ENCODE measurements at places on chromosomes 5 and 9. TPM values are rescaled to one million over a fixed set of nuclear protein-coding genes. Genes with fewer than 3 reads are reported as not detected.

PCDHA9 gene
- 0.29 TPM for total RNA-seq

RCL1 gene
- 15.6 TPM for total RNA-seq

PCDHAC2 gene
- 0.36 TPM for total RNA-seq

HRCT1 gene
- 1.8 TPM for total RNA-seq

PTGES gene
- 70.9 TPM for total RNA-seq

DNA sequence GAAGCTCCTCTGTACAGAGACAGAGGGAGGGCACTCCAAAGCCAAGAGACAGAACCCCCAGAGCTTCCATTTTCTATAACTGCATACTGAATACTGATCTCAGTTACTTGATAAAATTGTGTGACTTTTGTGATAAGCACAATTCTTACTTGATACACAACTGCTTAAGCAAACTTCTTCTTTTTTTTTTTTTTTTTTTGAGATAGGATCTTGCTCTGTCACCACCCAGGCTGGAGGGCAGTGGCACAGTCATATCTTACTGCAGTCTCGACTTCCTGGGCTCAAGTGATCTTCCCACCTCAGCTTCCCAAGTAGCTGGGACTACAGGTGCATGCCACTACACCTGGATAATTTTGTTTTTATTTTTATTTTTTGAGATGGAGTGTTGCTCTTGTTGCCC is 252.1 kb upstream of the ZNF608 start:
- DNase-seq, result no peak

DNA sequence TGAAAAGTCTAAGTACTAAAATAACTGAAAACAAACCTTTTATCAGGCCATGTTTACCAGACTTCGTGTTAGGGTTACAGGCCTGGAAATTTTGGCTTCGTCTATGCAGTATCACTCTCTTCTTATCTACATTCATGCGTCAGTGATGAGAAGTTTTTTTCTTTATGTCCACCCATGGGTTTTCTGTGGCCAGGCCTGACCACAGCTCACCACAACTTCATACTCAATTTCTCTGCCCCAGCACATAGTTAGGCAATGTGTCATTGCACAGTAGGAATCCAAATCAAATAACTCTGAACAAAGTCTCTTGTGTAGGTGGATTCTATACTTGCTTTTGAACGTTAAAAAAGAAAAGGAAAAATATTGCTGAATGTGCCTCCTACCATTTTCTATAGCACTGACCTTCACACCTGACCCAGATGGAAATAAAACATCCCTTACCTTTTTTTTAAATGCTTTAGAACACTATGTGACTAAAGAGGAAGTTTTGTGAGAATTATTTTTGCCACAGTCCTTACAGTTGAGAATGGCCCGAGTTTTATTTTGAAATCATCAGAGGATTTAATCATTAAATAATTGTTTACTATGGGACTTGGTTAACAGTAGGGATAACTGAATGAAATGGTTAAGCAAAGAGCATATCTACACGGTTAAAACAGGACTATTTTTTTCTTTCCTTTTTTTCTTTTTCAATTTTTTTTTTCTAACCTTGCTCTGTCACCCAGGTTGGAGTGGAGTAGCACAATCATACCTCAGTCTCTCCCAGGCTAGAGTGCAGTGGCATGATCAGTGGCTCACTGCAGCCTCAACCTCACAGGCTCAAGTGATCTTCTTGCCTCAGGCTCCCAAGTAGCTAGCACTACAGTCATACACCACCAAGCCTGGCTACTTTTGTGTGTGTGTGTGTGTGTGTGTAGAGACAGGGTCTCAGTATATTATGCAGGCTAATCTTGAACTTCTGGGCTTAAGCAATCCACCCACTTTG is 1247.0 kb upstream of the ACO1 start:
- peak; percentile 77 for DNase-seq

DNA sequence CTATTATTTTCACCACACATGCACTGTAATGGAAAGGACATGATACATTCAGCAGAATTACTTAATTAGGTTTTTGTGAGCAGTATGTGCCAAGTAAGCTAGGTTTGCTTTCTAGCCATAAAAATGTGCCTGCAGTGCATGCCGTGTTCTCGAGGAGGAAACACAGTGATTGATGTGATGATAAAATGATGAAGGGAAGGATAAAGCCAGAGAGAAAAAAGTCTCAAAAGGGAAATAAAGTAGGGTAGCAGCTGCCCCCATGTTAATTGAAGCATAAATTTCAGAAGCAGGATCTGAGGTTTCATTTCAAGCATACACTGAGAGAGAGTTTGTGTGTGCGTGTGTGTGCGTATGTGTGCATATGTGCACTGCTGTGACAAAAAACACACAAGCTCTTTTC is 714.2 kb upstream of the C9orf72 start:
- no peak for DNase-seq

DNA sequence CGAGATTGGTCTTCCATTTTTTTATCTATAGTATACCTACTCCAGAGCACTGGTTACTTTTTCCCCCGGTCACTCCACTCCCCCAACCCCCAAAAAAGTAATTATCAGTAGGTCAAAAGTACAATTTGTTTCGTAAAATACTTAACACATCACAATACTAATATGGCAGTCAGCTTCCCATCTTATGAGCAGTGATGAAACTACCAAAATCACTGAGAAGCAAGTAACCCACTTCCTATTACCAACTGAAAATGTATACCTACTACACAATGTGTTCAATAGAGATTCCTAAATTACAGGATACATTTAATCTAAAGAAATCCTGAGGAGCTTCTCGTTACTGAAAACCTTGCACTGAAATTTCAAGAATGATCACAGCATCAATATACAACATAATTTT is 1.9 kb downstream of the CERT1 start:
- DNase-seq, result peak; percentile 18

- DNase-seq, result no peak
Measured at GRCh38 chr9:118303216-118303615, 599.0 kb downstream of the TLR4 start.

- no peak for DNase-seq
Measured at GRCh38 chr5:9626955-9627354, 3.2 kb downstream of the TAS2R1 start.

All from osteoblast (primary cell).